CD4-positive, alpha-beta T cell treated with Interleukin-21 for 1 hour (primary cell): ENCODE measurements at places on chromosomes 12 and 14.
A peak's percentile ranks its signal among the peaks of the same experiment; 100 is the strongest.

DNA sequence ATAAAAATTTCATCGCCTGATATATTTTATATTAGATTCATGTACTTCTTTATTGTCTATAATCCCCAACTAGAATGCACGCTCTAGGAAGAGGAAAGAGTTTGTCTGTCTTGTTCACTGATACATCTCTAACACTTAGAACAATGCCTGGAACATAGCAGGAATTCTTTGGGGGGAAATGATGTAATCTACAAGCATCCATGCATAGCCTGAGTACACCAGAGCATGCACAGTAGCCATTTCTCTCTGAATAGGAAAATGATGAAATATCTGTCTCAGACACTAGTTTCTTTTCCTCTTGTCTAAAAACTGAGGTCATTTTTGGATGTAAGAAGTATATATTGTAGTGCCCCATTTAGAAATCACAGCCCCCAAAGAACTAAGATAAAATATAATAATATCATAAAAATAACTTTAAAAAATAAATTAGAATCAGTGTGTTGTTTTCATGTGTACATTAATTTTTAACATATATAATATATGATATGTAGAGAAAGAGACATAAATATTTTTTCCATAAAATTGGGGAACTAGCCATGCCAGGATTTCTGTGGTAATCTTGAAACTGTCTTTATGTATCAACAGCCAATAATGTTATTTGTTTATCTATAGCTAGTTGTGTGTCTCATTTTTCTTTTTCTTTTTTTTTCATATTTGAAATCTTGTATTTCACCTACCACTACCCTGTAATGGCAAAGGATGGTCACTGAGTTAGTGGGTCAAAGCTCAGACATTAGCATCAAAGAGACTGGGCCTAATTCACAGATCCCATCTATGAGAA is 155.6 kb upstream of the TMCC3 start:
- DNase-seq, result no peak

GRCh38 chr14:75497191-75497590 is 25.1 kb upstream of the BATF start:
- peak; percentile 28 for DNase-seq

DNA sequence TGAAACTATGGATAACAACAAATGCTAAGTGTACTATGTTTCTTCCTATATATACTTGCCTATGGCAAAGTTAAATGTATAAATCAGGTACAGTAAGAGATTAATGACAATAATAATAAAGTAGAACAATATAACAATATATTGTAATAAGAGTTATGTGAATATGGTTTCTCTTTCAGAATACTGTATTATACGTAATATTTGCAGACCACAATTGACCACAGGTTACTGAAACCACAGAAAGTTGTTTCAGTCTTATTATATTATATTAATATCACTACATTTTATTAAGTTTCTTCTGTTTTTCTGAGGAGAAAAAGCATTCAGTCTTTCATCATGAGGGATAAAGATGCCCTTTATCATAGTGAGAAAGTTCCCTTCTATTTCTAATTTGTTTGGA is 131.2 kb downstream of the EML1 start:
- no peak for DNase-seq

GRCh38 chr12:48954841-48955501 is 2.3 kb downstream of the ARF3 start:
- DNase-seq, result no peak

DNA sequence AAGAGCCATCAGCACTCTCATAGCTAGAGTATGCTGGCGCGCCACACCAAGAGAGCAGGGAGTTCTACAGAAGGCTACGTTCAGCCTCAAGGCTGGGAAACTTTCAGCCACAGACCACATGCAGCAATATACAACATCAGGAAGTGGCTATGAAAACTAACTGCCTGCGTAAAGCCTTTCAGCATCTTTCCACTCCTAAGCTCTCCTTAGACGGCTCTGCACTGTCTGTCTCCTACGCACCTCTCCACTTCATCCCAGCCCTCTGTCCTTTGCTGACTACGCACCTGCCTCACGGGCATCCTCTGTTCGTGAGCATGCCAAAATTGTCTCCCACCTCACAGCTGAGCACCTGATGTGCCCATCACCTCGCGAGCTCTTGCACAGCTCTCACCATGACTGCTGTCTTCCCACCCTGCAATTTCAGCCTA is 9.7 kb downstream of the MPHOSPH9 start:
- DNase-seq, result peak; percentile 62

GRCh38 chr12:53651737-53652136 is 24.1 kb downstream of the ATP5MC2 start:
- DNase-seq, result no peak

- DNase-seq, result peak; percentile 22
Measured at GRCh38 chr14:71478542-71478941, 453.7 kb upstream of the RGS6 start.

- DNase-seq, result no peak
Measured at GRCh38 chr12:66612090-66612775, 66.6 kb downstream of the GRIP1 start.

DNA sequence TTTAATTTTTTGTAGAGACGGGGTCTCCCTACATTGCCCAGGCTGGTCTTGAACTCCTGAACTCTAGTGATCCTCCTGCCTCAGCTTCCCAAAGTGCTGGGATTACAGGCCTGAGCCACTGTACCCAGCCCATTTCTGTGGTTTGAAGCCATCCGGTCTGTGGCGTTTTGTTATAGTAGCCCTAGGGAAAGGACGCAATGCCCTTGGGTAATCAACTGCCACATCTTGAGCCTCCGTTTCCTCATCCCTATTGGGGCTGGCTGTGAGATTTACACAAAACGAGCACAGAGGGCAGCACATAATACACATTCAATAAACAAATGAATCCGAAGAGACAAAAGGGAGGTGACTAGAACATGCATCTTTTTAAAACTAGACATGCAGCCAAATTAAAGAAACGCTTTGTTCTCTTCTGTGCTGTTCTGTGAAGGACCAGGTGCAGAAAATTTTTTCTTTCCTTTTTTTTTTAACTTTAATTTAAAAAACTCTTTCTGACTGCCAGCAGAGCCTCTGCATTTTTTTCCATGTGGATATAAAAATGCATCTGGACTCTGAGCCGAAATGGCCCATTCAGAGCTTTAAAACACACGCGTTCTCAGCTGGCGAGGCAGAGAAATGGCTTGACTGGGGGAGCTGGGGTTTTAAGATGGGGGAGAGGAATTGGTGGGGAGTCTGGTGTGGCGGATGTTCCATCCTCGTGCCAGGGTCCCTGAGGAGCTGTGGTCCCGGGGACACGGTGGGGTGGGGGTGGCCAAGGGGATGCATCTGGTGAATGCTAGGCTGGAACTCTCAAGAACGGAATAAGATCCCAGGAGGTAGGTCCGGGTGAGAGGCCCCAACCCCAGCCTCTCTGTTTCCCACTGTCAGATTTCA is 119.0 kb downstream of the RBM19 start:
- DNase-seq, result no peak

GRCh38 chr12:51678086-51678724 is 87.2 kb downstream of the SCN8A start:
- DNase-seq, result peak; percentile 38

DNA sequence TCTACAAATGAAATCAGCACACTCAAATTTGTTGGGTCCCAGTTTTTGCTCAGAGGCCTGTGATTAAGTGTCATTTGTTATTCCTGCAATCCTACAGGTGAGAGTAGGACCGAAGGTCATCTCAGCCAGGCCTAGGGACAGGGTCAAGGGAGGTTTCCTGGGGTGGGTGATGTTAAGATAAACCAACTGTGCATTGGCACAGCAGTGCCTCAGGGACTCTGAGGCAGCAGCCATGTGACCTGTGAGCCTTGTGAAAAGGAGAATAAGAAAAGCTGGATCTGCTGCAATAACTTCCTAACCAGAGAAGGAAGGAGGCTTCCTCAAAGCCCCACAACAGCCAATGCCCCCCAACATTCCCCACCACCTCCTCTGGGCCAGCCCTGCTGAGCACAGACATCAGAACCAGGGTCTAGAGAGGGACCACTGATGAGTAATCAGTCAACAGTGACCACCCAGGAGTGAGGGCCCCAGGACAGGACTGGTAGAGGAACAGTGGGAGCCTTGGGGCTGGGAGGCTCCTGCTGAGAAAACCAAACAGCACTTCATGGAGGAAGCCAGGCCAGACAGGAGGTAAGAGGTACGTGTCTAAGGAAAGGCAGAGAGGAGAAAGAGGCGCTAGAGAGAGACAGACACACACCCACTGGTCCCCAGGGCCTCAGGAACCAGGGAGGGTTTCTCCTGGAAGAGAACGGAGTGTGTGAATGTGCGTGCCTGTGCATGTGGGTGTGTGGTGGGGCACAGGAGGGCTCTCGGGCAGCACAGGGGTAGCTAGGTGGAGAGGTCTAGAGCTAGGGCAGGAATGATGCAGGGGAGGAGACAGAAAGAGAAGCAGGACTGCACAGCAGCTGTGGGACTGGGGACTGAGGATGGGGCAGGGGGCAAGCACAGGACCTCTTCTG is 82.4 kb downstream of the ITPK1 start:
- no peak for DNase-seq

- DNase-seq, result no peak
Measured at GRCh38 chr12:124445121-124445718, 122.2 kb downstream of the NCOR2 start.

DNA sequence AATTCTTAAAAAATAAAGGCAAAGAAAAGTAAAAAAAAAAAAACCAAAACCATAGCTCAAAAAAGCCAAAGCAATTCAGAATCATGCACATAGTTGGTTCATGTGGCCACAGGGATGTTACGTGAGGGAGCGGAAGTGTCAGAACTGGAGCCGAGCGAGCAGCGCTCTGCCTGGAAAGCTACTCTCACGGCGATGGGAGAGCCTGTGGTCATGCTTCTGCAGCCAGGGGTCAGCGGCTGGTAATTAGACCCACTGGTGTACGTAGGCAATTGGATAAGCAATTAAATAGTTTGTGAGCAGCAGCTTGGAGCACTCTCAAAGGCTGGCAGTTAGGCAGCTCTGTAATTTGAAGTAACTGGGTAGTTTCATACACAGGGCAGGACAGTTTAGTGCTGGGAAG is 58.1 kb downstream of the TRHDE start:
- no peak for DNase-seq

GRCh38 chr12:132077322-132078100 is 66.6 kb downstream of the DDX51 start:
- no peak for DNase-seq

GRCh38 chr12:26058308-26058707 is 66.5 kb downstream of the BHLHE41 start:
- DNase-seq, result no peak

DNA sequence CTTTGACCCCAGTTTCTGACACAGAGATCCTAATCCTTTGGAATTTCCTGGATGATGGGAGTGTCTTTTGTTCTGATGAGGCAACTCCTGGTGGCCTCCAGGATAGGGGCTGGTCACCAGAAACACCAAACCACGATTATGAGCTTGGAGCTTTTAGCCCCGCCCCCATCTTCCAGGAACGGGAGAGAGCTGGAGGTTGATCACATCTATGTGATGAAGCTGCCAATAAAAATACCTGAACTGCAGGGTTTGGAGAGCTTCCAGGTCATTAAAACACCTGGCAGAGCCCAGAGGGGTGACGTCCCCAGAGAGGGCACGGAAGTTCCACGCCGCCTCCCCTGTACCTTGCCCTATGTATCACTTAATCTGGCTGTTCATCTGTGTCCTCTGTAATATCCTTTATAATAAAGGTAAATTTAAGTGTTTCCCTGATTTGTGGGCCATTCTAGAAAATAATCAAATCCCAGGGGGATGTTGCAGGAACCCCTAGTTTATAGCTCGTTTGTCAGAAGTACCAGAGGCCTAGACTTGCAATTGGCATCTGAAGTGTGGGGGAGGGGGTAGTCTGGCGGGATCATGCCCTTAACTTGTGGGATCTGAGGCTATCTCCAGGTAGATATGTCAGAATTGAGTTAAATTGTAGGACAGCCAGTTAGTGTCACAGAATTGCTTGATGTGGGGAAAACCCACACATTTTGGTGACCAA is 21.2 kb downstream of the APPL2 start:
- DNase-seq, result no peak

- peak; percentile 2 for DNase-seq
Measured at GRCh38 chr14:103593577-103593976, 30.8 kb downstream of the COA8 start.

DNA sequence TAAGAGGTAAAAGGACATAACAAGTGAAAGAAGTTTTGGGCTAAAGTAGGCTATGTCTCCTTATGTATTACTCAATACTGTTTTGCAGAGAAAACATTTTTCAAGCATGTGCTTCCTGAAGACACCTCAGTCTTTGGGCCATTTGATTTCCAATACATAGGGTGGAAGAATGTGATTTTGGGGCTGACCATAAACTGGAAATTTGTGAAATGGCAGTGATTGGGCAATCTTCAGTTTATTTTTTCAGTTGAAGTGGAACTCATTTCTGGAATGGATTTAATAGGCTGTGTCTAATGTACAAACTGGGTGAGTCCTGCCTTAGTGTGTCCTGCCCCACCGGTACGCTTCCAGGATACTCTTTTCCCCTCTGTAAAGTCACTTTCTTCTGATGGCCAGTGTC is 2.8 kb upstream of the ACADS start:
- DNase-seq, result no peak

GRCh38 chr12:52061470-52062166 is 8.2 kb upstream of the ATG101 start:
- peak; percentile 34 for DNase-seq

DNA sequence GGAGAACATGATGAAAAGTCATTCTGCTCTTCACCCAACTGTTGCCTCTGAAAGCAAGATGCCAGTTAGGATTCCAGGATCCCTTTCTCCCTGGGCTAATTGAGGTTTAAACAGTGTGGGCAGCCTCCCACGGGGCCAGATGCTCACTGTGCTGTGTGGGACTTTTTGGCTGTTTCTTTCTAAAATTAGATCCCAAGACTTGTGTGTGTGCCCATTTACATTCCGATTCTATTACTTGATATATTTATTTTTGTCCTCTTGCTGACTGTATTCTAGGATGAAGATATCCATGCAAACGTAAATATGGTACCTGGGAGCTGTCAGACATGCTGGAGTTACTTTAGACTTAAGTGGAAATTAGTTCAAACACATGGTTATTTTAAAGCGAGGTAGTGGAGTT is 6.2 kb downstream of the IFT43 start:
- DNase-seq, result no peak

DNA sequence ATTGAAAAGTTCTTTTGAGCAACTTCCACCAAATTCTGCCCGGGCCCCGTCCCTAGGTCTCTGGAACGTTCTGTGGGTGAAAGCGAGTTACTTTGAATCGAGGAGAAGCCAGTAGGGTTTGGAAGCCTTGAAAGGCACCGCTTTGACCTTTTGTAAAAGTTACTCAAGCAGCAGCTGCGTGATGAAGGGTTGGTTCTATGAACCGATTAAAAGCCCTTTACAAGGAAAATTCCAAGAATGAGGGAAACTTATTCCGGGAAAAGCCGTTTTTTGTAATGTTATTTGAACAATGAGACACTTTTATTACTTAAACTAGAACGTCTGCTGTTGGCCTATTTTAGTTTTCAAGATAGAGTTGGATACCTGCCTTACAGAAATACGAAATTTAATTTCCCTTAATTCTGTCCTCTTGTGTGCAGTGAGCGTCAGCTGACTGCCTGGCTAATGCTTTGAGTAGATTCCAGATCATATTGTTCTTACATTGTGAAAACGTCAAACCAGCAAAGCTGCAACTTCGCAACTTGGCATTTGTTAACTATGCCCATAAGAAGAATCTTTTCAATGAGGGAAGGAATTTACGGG is 906 bp downstream of the LARP4 start:
- no peak for DNase-seq

GRCh38 chr14:85575617-85575898 is 45.6 kb downstream of the FLRT2 start:
- DNase-seq, result no peak
